ENCODE measurements at places on chromosomes 1 and 21.

DNA sequence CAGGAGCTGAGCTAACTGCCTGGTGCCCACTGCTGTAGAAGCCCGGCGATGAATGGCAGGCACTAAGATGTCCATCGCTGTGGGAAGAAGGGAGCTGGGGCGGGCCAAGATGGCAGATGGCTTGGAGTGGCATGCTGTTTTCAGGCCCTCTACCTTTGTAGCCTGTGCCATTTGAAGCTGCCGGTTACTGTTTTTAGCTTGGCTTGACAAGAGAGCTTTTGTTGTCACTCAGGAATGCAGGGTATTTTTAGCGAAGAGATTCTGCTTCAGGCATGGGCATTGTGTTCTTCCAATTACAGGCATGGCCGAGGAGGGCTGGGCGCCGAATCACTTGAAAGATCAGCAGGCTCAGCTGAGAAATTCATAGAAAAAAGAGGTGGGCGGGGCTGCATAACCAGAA lies 348.7 kb downstream of the RPS6KC1 start:
- DNase-seq = no peak

DNA sequence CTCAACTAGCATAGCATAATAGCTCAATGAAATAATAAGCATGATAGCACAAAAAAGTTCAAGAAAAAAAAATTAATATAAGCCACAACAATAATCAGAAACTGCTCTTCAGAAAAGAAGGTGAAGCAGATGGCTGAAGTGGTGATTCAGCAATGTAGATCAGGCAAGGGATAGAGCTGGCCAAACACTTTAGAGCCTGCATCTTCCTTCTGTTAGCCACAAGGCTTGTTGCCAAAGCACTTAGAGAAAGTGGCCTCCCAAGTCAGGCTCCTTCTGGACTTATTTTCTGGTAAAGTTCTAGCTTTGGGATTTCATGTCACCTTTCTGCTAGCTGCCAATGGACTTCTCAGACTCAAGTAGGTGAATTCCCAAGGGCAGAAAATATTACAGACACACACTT lies 60.3 kb upstream of the C1orf87 start:
- DNase-seq = no peak

DNA sequence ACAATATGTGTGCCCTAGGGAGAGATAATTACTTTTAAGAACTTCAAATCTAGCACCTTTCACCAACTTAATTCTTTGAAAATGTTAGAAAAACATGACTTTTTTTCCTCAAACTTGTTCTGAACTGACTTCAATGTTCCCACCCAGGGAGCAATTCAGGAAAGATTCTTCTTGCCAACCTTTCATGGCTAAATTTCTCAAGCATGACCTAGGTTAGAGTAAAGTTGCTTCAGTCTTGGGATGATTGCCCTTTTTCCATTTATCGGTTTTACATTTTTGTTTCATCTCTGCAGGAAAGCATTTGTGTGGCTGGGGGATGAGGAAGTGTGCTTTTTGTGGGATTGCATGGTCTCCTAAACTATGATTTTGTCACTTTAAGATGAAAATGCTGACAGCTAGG lies 647.7 kb downstream of the LTN1 start:
- no peak for DNase-seq

DNA sequence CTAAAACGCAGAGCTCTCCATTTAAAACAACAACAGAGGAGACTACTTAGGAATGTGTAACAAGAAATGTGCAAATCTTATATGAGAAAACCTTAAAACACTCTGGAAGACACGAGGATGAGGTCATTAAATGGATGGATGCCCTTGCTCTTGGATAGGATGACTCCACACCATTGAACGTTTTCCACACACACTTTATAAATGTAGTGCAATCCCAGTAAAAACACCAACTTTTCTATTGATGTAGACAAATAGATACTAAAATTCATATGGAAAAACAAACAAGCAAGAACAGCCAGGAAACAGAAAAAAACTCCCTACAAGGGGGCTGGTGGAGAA lies 18.4 kb upstream of the COL6A1 start:
- DNase-seq = no peak

GRCh38 chr21:37547615-37548200 lies 181.1 kb downstream of the DYRK1A start:
- no peak for DNase-seq

DNA sequence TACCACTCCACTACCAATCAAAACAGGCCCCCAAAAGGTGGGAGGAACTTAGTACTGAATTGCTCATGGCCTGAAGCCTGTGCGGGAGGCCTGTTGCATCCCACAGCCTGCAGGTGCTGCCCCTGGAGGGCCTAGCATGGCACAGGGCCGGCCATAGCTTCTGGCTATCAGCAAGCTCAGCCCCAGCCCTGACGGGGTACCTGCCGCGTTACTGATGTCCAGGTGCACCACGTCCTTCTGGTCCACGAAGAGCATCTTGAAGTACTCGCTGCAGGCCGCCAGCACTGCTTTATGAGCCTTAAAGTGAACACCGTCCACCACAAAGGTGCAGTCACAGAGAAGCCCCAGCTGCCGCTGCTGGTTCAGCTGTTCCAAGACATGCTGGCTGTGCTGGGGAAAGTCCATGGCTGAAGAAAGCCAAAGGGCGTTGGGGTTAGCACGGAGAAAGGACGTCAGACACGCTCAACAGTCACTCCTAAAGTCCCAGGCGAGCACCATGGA lies 27.8 kb downstream of the ZBTB17 start:
- no peak for DNase-seq

DNA sequence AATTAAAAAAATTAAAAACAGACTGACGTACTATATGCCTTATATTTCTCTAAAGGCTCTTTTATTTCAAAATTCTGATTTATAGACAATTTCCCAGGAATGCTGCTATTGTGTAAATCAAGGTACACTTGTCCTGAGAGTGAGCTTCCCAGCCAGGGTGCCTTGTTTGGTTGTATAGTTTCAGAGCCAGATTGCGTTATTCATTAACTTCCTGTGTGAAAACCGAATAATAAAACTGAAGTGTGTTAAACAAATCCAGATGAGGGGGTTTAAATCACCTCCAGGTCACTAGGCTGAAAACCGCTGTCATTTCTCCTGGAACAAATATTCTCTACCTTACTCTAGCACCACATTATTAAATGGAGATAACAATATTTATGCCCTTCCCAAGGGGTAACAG lies 68.7 kb downstream of the LMX1A start:
- no peak for DNase-seq

- peak; percentile 8 for DNase-seq
Measured at GRCh38 chr21:24367936-24368335, 1239.3 kb downstream of the MRPL39 start.

GRCh38 chr1:212432272-212432660 lies 454 bp upstream of the NENF start:
- DNase-seq = peak; percentile 11

DNA sequence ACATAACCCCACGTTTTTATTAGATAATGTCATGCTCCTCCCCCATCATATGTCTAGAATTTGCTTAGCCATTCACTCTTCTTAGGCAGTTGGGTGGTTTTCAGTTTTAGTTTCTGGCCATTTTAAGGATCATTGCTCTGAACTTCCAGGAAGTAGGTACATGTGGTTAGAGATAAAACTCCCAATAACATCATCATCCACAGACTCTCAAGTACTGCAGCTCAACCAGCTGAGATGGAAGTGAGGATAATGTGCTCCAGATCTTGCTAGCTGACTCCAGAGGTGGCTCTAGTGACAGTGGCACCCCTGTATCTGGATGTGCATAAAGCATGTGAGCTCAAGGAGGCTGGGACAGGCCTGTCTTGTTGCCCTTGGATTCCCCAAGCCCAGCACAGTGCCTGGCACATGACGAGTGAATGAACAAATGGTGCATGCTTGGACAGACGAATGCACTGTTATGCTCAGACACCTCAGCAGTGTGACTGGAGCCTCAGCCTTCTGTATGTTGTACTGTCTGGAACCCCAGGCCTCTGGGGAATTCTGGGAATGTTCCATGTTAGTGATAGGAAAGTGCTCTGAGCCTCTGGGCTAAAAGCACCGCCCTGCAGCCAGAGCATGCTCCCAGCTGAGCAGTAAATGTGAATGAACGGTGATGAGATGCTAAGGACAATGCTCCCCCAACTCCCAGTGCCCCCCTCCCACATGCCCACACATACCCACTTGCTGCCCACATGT lies 16.4 kb upstream of the KCNN3 start:
- no peak for DNase-seq

DNA sequence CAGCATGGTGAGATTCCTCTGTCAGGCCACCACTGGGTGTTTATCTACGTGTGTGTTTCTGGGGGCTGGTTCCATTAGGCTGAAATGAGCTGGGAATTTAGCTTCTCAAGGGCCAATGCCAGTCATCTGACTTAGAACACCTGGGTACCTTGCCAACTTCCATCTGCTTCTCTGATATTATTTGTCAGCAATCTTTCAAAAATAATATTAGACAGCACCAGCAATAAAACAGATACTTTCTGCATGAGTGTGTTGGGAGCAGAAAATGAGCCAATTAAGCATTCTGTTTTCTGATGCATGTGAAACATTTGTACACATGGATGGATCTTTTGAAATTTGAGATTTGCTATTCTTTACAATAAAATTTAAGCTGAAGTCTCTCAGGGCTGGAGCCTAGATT lies 124.1 kb downstream of the RYR2 start:
- DNase-seq = no peak

GRCh38 chr1:223748405-223748772 lies 36.0 kb downstream of the CAPN2 start:
- no peak for DNase-seq

DNA sequence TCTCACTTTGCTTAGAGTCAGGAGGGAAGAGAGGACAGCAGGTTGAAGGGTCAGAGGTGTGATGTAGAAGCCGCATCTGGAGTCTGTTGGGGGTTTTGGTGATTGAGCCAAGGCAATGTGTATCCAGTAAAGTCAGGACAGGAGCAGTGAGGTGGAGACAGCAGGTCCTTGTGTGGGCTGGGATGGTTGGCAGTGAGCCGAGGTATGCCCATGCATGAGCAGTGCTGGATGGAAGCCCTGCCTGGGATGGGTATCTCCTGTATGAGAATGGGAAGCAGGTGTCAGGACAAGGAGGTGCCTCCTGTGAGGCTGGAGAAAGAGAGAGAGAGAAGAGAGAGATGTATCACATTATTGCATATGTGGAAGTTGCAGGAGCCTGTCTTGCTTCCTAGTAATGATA lies 90.0 kb downstream of the OBSCN start:
- no peak for DNase-seq

DNA sequence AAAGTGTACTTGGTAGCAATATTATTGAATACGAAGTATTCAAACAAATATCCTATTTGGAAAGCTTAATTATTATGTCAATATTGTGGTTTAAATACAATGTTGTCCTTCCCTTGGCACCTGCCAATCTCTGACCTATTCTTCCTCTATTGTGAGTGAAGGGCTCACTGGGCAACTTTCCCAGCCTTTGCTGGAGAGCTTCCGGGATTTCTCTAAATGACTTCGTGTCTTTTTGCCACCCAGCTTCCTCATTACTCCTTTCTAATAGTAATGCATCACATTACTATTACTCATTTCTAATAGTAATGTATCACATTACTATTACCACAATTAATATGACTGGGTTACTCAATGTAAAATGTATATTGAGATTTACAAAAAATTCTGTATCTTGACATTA lies 880.6 kb downstream of the BRINP3 start:
- peak; percentile 73 for DNase-seq

DNA sequence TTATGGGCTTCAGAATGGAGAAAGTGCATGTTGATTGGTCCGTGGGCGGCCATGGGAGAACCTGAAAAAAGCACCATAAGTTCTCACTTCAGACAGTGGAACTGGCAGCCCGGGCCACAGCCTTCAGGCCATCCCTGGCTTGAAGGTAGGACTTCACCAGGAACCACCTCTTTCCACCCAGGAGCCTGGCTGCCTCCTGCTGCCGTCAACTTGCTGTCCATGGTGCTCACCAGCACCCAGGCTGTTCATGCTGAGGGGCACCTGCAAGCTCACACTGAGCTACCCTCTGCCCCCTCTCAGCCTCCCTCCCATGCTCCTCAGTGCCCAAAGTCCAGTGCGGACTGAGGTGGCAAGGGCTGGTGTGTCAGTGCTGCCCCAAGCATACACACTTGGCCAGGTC lies 12.9 kb upstream of the FNBP1L start:
- DNase-seq = no peak

- peak; percentile 87 for DNase-seq
Measured at GRCh38 chr1:56710646-56711045, 65.5 kb downstream of the PRKAA2 start.

GRCh38 chr1:11790880-11791715 lies 14.7 kb downstream of the MTHFR start:
- DNase-seq = peak; percentile 81

GRCh38 chr1:22043198-22043769 lies 9.2 kb upstream of the CDC42 start:
- DNase-seq = peak; percentile 94

GRCh38 chr1:1136547-1137230 lies 20.8 kb upstream of the C1orf159 start:
- DNase-seq = no peak

- DNase-seq = no peak
Measured at GRCh38 chr1:18661404-18662285, 31.0 kb downstream of the PAX7 start.

- DNase-seq = no peak
Measured at GRCh38 chr1:53244141-53244540, 5.8 kb upstream of the MAGOH start.

DNA sequence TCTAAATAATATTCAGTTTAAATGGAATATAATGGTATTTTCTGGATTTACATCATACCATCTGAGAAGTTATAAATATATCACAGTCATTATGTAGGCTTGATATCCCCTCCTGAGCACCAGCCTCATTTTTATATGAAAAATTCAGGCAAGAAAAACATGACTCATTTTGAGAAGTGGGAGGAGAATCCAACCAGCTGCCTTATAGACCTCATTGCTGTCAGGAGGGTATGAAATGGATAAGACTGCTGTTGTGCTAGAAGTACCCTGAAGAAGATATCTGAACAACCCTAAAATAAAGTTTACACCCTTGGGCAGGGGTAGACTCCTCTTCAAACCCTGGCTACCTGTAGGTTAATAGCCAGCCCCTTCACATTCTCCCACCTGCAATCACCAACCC lies 8.8 kb downstream of the GIPC2 start:
- DNase-seq = no peak

DNA sequence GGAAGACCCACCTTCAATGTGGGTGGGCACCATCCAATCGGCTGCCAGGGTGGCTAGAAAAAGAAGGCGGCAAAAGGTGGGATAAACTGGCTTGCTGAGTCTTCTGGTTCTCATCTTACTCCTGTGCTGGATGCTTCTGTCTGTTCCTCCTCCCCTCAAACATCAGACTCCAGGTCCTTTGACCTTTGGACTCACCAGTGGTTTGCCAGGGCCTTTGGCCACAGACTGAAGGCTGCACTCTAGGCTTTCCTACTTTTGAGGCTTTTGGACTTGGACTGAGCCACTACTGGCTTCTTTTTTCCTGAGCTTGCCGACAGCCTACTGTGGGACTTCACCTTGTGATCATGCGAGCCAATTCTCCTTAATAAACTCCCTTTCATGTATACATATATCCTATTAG lies 55.9 kb downstream of the VCAM1 start:
- no peak for DNase-seq

Measured in bronchial epithelial cell (primary cell).